NCI-H345 (cell line): ENCODE measurements at places on chromosomes 3 and 15.

GRCh38 chr15:49718846-49719245 is 98.0 kb downstream of the DTWD1 start:
- no peak for DNase-seq

- no peak for DNase-seq
Measured at GRCh38 chr3:13259831-13260230, 160.3 kb downstream of the NUP210 start.

- DNase-seq: no peak
Measured at GRCh38 chr3:169966951-169967915, 626 bp downstream of the SEC62 start.

DNA sequence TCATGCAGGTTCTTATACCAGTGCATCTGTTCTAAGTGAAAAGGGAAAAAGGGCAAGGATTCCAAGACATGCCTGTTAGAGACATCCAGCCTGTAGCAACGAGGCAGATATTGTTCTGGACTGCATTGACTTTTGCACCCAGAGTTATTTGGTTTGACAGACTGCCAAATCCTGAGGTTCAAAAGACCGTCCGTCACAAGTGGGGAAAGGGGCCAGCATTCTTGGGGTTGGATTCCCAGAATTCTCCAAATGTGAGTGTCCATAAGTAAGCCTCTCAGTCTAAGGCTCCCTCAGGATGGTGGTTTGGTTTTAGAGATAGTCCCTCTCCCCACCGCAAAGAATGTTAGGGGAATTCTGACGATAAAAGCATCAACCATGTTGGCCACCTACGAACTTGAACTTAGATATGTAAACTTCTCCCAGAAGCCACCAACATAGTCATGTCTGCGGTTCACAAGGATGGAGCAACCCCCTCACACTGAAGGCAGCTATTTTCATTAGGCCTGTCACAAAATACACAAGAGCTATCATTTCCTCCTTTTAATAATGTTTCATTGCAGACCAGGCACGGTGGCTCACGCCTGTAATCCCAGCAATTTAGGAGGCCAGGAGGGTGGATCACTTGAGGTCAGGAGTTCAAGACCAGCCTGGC is 13.6 kb upstream of the LACTB start:
- DNase-seq: no peak

DNA sequence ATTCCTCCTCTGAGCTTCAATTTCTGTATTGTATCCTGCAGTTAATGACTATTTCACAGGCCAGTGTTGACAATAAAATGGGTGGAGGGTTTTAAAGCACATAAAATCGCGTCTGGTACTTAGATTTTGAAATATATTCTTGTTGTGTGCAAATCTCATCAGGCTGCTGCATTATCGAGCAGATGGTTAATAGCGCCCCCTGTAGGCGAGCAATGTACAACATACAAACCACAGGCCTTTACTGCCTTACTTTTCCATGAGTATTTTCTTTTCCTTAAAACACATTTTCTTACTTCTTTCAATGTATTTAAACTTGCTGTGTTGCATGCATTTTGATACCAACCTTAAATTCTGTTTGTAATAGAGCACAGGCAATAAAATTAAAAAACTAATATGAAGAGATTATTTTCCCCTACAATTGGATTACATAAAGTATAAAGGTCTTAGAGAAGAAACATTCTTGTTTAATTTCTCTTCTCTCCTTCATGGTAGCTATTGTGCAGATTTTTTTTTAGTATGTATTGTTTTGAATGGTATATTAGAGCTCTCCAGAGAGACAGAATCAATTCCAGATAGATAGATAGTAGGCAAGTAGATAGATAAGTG is 608.4 kb downstream of the CADM2 start:
- DNase-seq: peak; percentile 3

DNA sequence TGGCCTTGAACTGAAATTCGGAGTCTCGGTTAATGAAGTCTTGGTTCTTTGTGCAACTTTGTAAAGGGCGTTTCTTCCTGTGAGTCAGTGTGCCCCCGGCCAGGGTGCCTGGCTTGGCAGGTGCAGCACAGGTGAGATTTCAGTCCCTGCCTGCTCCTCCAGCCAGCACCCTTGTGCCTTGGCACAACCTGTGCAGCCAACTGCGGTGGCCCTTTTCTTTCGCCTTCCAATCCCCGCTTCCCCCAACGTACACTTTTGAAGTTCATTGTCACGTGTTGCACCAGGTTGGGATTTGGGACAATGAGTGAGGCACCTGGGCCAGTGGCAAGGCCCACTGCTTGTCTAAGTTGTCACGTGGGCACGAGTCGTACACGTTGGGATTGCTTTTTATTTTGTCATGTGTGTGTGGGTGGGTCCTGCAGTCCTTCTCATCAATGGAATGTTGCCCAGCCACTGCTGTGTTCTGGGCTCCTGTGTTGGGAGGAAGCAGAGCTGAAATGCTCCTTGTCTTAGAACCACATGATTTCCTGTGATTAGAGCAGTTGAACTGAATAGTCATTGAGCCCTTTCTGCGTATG is 242.9 kb upstream of the BHLHE40 start:
- no peak for DNase-seq

- DNase-seq: no peak
Measured at GRCh38 chr3:40821315-40821714, 296.6 kb downstream of the ZNF621 start.
